ENCODE measurements at places on chromosomes 4 and X.
A peak's percentile ranks its signal among the peaks of the same experiment; 100 is the strongest.

GRCh38 chr4:114082348-114082747 is 102.9 kb upstream of the ARSJ start:
- DNase-seq: no peak

GRCh38 chr4:155609455-155610059 is 57.1 kb upstream of the GUCY1A1 start:
- no peak for DNase-seq

DNA sequence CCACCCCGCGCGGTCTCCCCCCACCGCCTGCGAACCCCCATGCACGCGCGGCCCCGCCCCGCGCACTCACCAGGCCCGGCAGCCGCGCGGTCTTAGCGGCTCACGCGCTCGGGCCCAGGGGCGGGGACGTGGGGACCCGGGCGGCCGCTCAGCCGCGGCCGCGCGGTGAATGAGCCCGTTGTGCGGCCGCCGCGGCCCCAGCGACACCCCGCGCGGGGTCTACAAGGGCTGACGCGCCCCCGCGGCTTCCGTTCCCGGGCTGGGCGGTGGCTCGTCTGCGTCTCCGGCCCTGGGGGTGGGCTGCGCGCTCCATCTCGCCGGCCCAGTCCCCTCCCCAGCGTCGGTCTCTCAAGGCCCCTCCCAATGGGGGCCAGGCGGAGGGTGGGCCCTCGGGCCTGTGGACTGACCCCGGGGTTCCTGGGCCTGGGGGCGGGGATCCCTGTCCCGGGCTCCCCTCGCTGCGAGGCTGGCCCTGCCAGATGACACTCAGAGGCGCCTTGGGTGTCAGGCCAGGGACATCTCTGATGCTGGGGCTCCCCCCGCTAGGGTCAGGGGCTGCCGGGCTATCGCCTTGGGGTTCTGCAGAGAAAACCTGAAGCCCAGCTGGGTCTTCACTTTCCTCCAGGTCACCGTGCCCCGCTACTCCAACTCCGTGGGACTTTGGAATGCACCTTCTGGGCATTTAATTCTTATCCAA is 4.3 kb upstream of the SLC26A1 start:
- DNase-seq: no peak

- DNase-seq: no peak
Measured at GRCh38 chrX:39018541-39018940, 217.3 kb downstream of the MID1IP1 start.

- peak; percentile 39 for DNase-seq
Measured at GRCh38 chr4:6372649-6373525, 99.5 kb downstream of the PPP2R2C start.

DNA sequence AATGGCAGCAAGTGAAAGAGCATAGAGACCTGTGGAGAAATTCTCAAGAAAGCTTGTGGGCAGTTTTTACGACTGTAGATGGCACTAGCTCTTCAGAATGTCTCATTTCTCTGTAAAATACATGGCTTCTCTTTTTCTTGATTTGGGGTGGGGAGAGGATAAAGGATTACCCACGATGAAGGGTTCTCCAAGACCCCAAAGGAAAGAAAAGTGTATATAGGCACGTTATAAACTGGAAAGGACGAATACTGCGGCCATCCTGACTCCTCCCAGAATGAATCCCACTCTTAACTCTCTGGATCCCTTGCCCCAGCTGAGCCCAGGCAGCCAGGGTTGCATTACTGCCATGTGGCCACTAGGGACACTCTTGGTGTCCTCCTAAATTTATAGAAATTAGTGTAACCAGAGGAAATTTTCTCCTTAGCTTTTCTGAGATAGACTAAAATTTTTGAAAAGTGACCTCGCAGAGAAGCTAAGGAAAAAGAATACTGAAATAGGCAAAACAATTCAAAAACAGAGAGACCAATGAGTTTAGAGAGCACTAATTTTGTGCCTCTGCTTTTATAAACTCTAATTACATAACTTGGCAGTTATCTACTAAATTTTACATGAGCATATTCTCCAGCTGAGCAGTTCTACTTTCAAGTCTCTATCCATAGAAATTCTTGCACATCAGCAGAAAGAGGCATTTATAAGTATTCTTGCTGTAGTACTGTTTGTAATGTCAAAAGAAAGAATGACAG is 37.8 kb upstream of the PCDH19 start:
- DNase-seq: no peak

DNA sequence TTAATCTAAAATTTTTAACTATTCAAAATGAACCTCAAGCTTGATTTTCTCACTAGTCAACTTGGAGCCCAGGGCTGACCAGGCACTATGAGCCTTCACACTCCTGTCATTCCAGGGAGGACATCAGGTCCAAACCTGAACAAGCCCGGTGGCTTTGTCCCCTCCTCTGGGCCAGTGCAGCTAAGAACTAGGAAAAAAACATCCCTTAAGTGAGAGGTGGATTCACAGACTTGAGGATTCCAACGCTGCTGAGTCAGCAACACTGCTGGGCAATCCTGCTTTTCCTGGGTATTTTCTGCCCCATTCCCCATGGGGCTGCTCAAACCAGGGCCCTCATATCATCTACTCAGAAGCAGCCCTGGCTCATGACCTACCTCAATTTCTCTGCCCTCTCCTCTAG is 4.0 kb downstream of the RNF212 start:
- no peak for DNase-seq

GRCh38 chr4:21374641-21375368 is 573.8 kb downstream of the KCNIP4 start:
- DNase-seq: no peak

DNA sequence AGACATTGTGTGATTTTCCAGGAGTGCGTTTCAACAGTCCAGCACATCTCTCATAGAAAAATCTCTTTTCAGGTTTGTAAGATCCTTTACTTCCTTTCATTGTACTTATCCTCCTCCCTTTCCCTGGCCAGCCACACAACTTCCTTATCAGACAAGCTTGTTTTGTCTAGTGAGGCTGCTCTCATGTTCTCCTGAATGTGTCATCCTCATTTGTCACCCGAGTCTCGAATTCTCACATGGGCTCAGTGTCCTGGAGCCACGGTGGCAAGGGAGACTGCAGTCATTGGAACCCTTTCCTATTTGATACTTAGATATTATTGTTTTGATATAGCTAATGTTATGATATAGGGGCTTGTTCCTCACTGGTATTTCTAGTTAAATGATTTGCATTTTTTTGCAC is 16.9 kb downstream of the SYNPO2 start:
- DNase-seq: no peak

DNA sequence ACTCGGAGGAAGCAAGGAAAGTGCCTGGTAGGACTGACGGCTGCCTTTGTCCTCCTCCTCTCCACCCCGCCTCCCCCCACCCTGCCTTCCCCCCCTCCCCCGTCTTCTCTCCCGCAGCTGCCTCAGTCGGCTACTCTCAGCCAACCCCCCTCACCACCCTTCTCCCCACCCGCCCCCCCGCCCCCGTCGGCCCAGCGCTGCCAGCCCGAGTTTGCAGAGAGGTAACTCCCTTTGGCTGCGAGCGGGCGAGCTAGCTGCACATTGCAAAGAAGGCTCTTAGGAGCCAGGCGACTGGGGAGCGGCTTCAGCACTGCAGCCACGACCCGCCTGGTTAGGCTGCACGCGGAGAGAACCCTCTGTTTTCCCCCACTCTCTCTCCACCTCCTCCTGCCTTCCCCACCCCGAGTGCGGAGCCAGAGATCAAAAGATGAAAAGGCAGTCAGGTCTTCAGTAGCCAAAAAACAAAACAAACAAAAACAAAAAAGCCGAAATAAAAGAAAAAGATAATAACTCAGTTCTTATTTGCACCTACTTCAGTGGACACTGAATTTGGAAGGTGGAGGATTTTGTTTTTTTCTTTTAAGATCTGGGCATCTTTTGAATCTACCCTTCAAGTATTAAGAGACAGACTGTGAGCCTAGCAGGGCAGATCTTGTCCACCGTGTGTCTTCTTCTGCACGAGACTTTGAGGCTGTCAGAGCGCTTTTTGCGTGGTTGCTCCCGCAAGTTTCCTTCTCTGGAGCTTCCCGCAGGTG is 637 bp downstream of the AR start:
- no peak for DNase-seq

DNA sequence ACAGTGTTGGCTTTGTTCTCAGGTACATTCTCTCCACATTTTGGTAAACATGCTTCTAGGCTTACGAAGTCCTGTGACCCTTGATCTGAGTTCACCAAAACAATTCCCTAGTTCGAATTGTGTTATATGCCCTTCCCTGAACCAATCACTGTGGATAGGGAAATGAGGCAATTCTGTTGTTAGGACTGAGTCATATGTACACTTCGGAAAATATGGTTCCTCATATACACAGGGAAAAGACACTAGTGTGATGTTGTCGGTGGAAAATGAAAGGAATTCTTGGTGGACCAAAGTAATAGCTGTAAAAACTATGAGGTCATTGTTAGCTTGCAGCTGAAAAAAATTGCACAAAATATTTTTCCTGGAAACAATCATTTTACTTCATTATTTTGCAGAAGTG is 46.6 kb upstream of the MAGEC2 start:
- no peak for DNase-seq

- no peak for DNase-seq
Measured at GRCh38 chrX:148741441-148741840, 241.0 kb downstream of the AFF2 start.

DNA sequence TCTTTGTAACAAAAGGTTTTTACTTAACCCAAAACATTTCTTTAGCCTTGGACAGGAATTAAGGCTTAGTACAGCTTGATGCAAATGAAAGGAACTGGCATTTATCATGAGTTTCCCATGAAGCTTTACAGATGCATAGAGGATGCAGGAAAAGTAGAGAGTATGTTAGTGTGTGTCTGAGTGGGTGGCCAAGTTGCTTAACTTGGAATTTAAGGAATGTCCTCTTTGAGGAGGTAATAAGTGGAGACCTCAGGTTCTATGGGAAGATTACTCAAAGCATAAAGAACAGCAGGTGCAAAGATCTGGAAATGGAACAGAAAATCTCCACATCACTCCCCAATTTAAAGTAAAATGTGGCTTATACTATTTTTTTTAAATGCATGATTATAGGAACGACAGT is 457.9 kb downstream of the KCNIP4 start:
- DNase-seq: no peak

DNA sequence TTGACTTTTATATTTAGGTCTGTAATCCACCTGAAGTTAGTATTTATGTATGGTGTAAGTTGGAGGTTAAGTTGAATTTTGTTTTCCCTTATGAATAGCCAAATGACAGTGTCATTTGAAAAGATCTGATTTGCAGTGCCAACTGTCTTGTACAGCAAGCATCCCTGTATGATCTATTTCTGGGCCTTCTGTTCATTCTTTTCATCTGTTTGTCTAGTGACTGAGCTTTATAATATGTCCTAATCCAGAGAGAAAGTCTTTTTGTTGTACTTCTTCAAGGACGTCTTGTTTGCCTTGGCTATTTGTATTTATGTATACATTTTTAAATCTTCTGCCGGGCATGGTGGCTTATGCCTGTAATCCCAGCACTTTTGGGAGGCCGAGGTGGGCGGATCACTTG is 39.6 kb downstream of the CDKL5 start:
- no peak for DNase-seq

- DNase-seq: no peak
Measured at GRCh38 chr4:76309939-76310550, 3.5 kb downstream of the STBD1 start.

DNA sequence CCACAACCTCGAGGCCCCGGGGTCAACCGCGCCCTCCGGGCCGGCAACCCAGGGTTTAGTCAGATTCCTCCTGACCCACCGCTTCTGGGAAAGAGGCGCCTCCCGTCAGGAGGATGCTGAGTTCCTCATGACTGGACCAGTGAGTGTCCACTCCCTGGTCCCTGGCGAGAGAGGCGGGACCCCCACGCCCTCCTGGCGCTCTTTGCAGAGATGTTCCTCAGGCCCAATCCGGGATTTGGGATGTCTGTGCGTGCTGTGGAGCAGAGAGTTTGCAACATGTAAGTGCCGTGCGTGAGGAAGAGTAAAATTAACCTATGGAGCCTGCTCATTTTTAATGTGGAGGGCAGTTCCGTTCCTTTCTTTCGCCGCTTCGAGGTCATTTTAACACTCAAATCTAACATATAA is 824 bp upstream of the UGDH start:
- DNase-seq: no peak

GRCh38 chr4:41420541-41420940 is 117.4 kb upstream of the LIMCH1 start:
- no peak for DNase-seq

DNA sequence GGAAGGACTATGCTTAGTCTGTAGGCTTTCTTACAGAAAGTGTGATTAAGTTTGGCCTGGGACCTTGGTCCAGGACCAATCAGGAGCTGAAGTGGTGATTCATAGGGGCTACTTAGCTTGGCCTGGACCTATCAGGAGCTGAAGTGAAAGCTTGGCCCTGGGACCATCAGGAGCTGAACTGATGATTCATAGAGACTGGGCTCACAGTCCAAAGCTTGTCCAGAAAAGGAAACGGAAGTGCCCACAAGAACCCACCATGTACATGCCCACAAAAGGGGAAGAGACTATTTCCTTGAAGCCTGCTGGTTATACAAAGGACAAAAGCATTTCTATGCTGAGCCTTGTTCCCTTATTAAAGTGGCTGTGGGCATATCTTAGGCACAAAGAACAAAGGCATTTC is 12.6 kb downstream of the TENT5D start:
- DNase-seq: no peak

GRCh38 chr4:121242188-121242750 is 78.1 kb upstream of the TNIP3 start:
- no peak for DNase-seq

- DNase-seq: no peak
Measured at GRCh38 chr4:26379837-26380236, 59.0 kb downstream of the RBPJ start.

DNA sequence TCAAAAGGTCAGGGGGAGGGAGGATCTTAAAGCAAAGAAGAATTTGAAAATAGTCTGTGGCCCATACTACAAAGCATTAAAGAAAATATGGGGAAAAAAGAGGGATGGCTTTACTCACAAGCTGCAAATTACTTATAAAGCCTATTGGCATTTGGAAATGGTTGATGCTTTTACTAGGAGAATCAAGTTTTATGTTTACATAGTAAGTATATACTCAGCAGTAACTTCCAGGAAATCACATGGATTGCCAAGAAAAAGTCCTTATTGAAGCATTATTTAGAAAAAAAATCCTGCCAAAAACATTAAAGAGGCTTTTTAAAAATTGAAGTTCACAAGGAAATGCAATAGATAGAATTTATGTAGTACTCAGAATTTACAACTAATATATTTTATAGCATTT is 8.4 kb upstream of the SH3RF1 start:
- DNase-seq: no peak

DNA sequence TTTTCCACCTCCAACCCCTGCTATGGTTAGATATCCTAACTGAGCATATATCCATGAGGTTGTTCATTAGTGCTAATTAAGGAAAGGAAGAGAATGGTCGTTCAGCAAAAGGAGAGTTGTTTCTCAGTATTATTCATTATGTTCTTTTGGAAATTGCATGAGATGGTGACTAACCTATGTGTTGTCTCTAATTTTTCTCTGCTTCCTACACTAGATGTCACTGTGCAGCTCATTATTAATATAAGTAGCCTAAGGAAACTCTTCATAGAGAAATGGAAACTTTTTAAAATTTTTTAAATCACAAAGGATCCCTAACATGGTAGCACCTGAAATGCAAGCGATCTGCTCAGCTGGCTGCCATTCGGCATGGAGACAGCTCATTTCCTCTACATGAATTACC is 67.7 kb upstream of the FAM9A start:
- DNase-seq: no peak

GRCh38 chrX:9927698-9928482 is 39.3 kb upstream of the CLDN34 start:
- DNase-seq: no peak
